ENCODE measurements at places on chromosomes 12 and 14.

GRCh38 chr12:90543374-90543773 is 411.6 kb downstream of the CCER1 start:
- no peak for DNase-seq

DNA sequence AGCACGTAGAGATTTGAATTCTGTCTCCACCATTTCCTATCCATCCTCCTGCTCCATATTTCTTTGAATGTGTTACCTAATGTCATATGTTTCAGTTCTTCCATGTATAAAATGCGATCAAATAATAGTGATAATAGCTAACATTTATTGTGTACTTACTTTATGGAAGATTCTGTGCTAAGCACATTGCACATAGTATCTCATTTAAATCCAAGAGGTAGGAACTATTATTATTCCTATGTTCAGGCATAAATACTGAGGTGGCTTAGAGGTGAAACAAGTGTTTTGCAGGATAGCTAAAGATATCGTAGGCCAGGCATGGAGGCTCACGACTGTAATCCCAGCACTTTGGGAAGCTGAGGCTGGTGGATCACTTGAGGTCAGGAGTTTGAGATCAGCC is 17.5 kb upstream of the AICDA start:
- no peak for DNase-seq

GRCh38 chr14:30445852-30446251 is 113.1 kb upstream of the G2E3 start:
- no peak for DNase-seq

- DNase-seq = no peak
Measured at GRCh38 chr12:52227606-52228166, 5.4 kb upstream of the KRT7 start.

DNA sequence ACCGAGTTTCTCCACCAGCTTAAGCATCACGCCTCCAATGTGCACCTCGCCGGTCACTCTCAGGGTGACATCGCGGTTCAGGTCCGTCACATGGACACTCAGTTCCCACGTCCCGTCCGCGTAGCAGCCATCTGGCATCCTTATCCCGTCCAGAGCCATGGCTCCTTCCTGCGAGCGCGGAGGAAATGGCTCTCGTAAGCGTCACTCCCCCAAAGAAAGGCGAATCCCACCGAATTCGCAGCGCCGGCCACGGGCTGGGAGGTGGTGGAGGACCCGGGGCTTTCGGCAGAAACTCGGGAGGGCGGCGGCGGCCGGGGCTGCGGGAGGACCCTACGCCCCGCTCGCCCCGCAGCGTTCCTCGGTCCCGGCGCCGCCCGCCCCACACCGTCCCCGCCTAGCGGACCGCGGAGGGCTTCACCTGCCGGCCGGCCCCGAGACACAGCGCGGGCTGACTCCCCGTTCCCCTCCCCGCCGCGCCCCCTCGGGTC is 396 bp downstream of the FERMT2 start:
- DNase-seq = no peak

Measured in NCI-H1048 (cell line).